ENCODE measurements at places on chromosomes 3 and 15. TPM values are rescaled to one million over a fixed set of nuclear protein-coding genes. Genes with fewer than 3 reads are reported as not detected.

DNA sequence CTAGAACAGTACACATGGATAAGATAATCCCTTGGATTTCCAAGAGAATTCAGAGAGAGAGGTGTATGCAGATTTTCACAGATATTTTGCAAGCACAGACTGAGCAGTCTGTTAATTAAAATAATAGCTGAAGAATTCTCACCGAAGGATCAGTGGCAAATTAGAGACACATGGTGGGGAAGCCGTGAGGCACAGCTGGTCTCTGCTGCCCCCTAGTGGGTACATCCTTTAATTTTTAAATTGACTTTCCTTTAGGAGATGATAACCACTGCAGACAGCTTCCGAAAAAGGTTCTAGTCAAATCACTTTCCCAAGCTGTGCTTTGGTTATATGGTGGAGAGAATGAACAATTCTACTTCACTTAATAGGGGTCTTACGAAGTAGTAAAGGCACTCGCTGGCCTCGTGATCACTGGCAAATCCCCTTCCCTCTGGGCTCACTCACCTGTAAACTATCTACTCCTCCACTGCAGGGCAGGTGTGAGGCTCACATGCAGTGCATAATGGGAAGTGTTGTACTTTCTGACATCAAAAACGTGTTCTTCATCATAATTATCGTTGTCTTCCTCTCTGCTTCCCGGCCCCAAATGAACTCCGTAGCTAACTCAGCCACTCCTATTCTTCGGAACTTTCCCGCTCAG lies 19.5 kb downstream of the MESD start:
- DNase-seq, result no peak

DNA sequence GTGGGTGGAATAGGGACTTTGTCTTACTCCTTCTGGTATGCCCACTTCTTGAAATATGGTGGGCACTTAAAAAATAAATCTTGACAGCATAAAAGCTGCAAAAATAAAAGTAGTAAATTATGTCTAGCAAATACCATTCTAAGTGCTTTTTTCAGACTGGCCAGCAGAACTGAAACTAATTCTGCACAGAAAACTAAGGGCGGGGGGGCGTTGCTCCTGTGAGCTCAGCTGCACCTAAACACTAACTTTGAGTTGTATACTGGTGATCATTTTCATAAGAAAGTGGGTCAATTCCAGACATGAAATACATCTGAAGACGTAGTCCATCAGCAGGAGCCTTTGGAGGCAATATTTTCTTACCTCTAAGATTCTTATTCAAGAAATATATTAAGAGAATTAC lies 114.8 kb downstream of the WDR76 start:
- no peak for DNase-seq

The PATL2 gene
- total RNA-seq, result 0.49 TPM

DNA sequence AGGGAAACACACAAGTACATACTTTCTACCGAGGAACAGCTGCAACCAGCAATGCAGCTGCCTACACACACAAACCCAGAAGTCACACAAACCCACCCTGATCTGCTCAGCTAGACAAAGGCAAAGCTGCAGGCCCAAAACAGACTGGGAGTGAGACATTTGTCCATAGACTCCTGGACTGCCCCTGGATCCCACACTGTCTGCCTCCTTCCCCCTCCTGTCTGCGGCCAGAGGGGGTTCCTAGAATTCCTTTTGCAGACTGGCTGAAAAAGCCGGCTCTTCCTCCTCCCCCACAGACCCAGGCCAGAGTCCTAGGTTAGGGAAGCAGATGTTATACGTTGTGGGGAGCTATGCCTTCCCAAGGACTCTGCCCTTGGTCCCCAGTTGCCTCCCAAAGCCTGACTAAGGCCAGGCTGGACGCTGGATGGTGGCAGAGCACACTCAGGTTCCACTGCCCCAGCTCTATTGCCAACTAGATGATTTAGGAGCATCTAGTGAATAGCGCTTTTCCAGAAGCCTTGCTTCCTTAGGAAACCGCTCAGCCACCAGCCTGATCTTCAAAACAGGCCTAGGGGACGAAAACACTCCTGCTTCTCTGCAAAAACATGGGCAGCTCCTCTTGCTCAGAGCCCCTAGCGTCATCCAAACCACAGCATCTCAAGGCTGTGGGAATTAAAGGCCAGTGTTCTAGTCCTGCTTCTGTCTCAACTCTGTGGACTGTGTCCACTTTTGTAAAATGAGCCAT lies 37.4 kb upstream of the CILP start:
- no peak for DNase-seq

- no peak for DNase-seq
Observed at GRCh38 chr3:147222291-147222690, 184.1 kb downstream of the ZIC4 start.

The KCNMB2 gene
- not detected for total RNA-seq

- DNase-seq, result no peak
Observed at GRCh38 chr3:159897331-159898075, 91.1 kb upstream of the IL12A start.

The HTR3E gene
- total RNA-seq, result not detected

The SLC51A gene
- total RNA-seq, result not detected

The GABRG3 gene
- not detected for total RNA-seq

The CYP1A1 gene
- 0.15 TPM for total RNA-seq

GRCh38 chr15:77538793-77539497 lies 93.8 kb downstream of the LINGO1 start:
- no peak for DNase-seq

GRCh38 chr3:183254487-183255347 lies 1.7 kb downstream of the B3GNT5 start:
- no peak for DNase-seq

DNA sequence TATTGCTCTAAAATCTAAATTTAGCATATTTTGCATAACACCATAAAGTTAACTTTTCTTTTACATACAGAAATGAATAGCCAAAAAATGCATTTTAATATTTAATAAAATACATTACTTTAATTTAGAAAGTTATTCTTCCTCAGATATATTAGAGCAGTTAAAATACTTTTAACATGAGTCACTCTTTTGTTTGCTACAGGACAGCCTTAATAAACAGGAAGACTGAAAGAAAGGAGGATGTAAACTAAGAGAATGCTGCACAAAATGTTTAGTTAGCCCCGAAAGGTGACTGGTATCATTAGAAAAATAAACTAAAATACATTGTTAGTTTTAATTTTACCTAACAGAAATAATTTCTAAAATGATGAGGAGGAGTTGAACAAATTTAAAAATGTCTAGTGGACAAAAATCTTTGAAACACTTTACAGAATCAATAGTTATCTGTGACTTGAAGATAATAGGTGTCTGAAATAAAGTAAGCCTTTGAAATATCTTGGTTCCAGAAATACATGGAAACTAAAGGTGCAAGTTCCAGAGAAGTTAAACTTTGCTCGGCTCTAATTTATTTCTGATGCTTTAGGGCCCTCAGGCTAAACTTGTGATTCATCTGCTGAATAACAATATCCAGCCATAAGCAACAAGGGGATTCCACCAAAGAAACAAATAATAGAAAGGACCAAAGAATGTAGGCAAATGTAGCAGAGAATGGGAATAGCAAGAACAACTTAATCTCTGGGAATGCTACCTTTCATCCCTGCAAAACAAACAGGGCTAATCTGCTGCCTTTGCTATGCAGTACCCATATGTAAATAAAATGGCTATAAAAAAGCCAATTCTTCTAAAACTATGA lies 138.3 kb upstream of the UBP1 start:
- DNase-seq, result no peak

The CHRM5 gene
- not detected for total RNA-seq

DNA sequence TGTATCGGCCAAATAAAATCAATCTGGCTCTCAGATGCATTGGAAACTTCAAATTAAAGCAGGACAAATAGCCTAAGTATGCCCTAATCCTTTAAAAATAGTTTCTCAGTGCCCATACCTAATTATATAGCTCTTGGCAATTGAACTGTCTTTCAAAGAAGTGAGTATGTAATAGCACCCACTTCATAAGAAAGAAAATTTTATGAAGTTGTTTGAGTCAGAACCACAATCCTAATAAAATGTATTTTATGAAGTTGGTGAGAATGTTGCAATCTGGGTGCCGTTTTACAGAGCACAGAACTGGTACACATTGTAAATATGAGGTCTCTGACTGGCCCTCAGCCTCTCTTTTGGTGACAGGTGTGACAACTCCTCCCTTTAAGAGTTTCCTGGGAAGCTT lies 45.4 kb downstream of the EPHB1 start:
- DNase-seq, result no peak

DNA sequence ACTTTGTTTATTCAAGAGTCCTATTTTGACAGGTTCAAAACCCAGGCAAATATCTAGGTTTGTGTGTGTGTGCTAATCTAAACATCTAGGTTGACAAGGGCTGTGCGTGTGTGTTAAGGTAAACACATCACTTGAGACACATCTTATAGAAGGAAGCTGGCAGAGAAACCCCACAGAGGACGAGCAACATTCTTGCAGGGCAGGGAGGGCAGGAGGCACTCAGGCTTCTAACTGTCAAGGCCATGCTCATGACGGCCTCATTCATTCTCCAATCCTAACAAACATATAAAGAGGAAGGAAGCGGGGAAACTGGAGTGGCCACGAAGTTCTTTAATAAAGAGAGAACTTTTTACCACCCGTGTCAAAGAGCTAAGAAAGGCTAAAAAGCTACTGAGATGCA lies 43.4 kb downstream of the SLCO2A1 start:
- no peak for DNase-seq

GRCh38 chr15:39931615-39932014 lies 2.3 kb upstream of the EIF2AK4 start:
- no peak for DNase-seq

- DNase-seq, result no peak
Observed at GRCh38 chr15:92495446-92495845, 101.8 kb downstream of the ST8SIA2 start.

DNA sequence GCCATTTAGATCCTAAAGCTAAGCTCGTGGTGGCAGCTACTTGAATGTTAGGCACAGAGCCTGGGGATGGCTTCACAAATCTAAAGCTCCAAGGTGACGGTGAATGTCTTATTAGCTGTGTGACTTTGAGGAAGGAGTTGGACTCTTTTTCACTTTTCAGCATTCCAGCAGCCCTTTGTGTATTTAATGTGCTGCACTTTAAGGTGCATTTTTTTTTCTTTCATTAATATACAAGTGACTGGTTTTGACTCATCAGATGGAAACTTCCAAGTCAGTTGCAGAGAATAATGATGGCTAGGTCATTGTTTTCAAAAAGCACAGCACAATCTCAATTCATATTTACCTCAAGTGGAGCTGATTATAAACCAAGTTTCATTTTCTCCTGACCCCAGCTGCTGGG lies 55.8 kb downstream of the TMED3 start:
- no peak for DNase-seq

GRCh38 chr15:67085818-67086636 lies 20.6 kb downstream of the SMAD3 start:
- DNase-seq, result no peak

The MINAR1 gene
- total RNA-seq, result 0.62 TPM

- DNase-seq, result no peak
Observed at GRCh38 chr15:62607114-62607462, 435.5 kb upstream of the TPM1 start.

The OSTN gene
- total RNA-seq, result not detected

- DNase-seq, result no peak
Observed at GRCh38 chr3:107997671-107998070, 93.2 kb downstream of the CD47 start.

DNA sequence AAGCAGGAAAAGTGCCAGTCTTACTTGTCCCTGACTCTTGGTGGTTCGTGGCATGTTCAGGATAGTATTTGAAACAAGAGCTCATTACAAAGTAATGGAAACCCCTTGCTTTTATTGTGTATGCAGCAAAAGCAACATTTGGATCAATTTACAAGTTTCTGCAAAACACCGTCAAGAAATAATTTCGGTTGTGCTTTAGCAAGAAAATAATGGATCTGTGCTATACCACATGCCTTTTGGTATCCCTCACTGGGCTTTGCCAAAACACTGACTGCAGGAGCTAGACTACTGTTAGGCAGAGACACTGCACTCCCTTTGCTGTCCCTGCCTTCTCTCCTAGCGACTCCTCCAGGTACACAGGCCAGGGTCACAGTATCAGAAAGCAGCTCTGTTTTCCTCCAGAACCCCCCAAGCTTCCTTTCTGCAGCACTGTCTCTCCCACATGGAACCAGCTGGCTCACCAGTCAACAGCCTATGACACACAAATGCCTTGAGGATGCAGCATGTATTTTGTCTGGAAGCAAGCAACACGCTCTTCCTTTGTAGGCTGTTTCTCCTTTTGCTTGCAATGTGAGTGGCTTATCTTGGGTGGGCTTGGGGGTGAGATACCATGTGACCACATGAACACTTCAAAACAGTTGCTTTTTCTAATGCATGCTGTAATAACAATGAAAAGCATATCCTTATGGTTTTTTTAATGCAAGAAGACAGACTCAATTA lies 111.4 kb downstream of the PGPEP1L start:
- DNase-seq, result no peak

The HHLA2 gene
- total RNA-seq, result not detected

GRCh38 chr15:23446215-23447106 lies 582 bp downstream of the GOLGA6L2 start:
- no peak for DNase-seq

DNA sequence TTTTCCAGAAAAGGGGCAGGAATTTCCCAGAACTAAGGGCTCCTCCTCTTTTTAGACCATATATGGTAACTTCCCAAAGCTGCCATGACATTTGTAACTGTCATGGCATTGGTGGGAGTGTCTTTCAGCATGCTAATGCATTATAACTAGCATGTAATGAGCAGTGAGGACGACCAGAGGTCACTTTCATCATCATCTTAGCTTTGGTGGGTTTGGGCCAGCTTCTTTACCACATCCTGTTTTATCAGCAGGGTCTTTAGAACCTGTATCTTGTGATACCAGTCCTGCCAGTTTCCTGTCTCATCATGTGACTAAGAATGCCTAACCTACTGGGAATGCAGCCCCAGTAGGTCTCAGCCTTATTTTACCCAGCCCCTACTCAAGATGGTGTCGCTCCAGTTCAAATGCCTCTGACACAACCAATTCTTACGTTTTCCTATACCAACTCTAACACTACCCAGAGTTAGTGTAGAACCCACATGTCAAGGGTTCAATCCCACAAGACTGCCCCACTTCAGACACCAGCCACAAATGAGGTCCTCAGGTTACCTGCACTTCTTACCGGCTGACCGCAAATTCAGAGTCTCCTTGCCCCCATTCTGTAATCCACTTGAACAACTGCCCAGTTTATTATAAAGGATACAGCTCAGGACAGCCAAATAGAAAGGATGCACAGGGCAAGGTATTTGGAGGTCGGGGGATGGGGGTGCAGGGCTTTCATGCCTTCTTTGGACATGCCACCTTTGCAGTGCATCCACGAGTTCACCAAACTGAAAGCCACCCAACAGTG lies 17.7 kb downstream of the FOXB1 start:
- no peak for DNase-seq

GRCh38 chr3:175411946-175412345 lies 552.8 kb downstream of the NAALADL2 start:
- DNase-seq, result no peak

GRCh38 chr15:69881302-69881670 lies 216.4 kb downstream of the TLE3 start:
- no peak for DNase-seq

The SLC22A14 gene
- 0.13 TPM for total RNA-seq

- DNase-seq, result no peak
Observed at GRCh38 chr3:33798113-33798417, 365 bp upstream of the PDCD6IP start.

The SCN5A gene
- total RNA-seq, result 0.69 TPM

The ZSCAN2 gene
- total RNA-seq, result 16.8 TPM

- no peak for DNase-seq
Observed at GRCh38 chr3:111882799-111883198, 23.7 kb downstream of the PHLDB2 start.

GRCh38 chr15:50355619-50355905 lies 564 bp upstream of the GABPB1 start:
- no peak for DNase-seq

GRCh38 chr3:1533763-1534162 lies 440.9 kb downstream of the CNTN6 start:
- DNase-seq, result no peak

The CCR8 gene
- total RNA-seq, result not detected

The ZKSCAN7 gene
- total RNA-seq, result not detected

All from Panc1 (cell line).